RPMI8226 (cell line): ENCODE measurements at places on chromosomes 7 and 10.
A peak's percentile ranks its signal among the peaks of the same experiment; 100 is the strongest.

DNA sequence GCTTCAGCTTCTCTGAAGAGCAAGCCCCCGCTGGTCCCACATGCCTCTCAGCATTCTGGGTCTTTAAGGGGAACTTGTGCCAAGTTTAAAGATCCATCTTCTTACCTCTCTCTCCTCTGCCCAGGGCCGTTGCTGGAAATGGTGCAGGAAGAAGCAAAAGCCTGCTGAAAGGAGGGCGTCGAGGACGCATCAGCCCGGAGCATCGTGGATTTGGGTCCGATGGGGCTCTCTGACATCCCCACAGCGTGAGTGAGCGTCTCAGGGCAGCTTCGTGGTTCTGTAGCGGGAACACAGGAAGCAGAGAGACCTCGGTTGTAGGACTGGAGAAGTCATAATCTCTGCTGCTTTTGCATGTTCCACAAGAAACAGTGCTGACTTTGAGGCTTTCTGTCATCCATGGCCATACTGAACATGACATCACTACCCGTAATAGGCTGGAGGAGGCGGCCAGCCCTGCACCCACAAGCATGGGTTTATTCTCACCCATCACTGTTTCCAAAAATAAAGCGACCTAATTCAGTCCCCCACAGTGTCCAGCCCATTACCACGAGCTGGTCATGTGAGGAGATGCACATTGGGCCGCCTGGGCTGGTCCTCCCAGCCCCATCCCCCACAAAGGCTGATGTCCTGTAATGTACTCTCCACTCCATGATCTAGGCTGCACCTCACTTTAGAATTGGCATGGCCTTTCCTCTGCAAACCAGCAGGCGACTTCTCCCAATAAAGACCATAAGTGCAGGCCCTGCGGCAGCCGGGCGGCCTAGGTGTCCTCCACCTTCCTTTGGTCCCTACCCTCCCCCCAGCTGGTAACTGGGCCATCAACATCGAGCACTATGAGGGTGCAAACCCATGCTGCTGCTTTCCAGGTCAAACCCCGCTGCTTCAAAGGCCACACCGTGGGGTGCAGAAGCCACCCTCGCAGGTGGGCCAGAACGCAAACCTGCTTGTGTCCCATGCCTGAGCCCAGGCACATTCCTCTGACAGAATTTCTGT lies 276.9 kb downstream of the TNS3 start:
- DNase-seq: no peak

- DNase-seq: no peak
Observed at GRCh38 chr10:98338318-98338717, 70.3 kb upstream of the LOXL4 start.

GRCh38 chr7:13072014-13072413 lies 384.6 kb downstream of the ARL4A start:
- no peak for DNase-seq

GRCh38 chr7:109964780-109965179 lies 1126.1 kb upstream of the LRRN3 start:
- no peak for DNase-seq

GRCh38 chr10:55426138-55426537 lies 625.1 kb upstream of the PCDH15 start:
- no peak for DNase-seq

DNA sequence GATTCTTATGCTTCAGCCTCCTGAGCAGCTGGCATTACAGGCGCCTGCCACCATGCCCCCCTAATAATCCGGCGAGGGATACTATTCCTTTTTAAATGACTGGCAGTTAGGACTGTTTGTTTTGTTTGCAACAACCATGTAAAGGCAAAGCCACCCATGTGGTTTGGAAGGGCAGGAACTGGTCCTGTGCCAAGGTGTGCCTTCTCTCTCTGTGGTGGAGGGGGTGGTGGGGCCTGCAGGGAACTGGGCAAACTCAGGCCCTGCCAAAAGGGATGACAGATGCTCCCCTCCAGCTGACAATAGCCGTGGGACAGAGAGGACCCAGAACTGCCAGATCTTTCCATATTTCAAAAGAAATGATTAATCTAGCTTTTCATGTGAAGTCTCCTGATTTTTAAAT lies 23.5 kb upstream of the WAPL start:
- DNase-seq: peak; percentile 22

GRCh38 chr10:111973306-111973705 lies 210.3 kb downstream of the GPAM start:
- DNase-seq: no peak

DNA sequence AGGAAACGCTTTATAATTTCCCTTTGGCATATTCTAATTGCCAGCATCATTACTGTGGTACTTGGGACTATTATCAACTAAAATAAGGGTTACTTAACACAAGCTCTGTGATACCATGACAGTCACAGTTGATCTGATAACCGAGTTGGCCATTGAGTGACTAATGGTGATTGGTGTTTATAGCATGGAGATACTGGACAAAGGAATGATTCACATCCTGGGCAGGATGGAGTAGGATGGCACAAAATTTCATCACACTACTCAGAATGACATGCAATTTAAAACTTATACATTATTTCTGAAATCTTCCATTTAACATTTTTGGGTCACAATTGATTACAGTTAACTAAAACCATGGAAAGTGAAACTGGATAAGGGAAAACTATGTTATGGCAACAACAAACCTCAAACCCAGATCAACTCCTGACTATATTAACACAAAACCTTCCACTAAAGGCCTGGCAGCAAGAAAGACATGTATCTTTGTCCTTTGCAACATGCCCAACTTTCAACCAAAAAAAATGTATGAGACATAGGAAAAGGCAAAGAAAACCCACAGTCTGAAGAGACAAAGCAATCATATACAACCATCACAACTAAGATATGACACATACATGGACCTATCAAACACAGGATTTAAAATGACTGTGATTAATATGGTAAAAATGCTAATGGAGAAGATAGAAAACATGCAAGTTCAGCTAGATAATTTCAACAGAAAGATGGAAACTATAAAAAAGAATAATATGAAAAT lies 208.5 kb upstream of the NRP1 start:
- no peak for DNase-seq

- no peak for DNase-seq
Observed at GRCh38 chr10:86365346-86366032, 1.1 kb downstream of the GRID1 start.

DNA sequence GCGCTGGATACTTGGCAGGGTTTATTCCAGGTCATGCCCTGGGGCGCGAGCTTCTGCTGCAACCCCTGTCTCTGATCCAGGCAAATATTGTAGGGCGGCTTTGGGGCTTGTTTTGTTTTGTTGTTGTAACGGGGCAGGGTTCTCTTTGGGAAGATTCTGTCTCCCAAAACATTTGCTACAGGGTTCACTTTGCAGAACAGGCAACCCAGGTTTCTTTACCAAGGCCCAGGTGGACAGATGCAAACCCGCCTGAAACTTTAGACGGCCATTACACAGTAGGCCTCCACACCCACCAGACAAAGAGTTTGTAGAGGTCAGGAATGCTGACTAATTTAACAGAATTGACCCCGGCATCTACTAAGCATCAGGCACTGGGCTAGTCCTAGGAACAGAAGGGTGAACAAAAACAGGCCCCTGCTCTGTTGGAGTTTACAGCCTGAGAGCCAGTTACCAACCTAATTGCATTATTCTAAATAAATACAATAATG lies 567 bp upstream of the CDCA7L start:
- no peak for DNase-seq

GRCh38 chr7:1555813-1556543 lies at the start of gene TMEM184A:
TSS of gene TMEM184A (minus strand) at chr7:1556205. CDS start at chr7:1555484, 721 bp downstream.
- DNase-seq: peak; percentile 97

- DNase-seq: no peak
Observed at GRCh38 chr10:68171539-68172080, 60.3 kb downstream of the ATOH7 start.

- no peak for DNase-seq
Observed at GRCh38 chr10:84185526-84186175, 8.7 kb upstream of the CDHR1 start.

DNA sequence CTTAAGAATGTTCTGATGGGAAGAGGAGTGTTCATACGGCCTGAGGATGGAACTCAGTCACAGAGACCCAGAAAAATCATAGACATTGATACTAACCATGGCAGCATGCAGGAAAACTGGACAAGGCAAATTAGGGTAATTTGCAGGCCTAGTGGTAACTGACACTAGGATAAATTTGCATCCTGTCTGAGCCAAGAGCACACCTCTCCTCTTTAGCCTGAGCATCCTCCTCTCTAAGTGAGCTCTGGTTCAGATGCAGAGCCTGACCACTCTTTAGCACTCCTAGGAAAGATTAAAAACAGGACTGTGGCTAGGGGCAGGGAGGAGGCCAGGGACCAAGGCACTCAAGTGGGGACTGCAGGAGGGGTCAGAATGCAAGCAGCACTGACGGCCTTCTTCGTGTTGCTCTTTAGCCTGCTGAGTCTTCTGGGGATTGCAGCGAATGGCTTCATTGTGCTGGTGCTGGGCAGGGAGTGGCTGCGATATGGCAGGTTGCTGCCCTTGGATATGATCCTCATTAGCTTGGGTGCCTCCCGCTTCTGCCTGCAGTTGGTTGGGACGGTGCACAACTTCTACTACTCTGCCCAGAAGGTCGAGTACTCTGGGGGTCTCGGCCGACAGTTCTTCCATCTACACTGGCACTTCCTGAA lies at the start of gene TAS2R41:
TSS of gene TAS2R41 (plus strand) at position 373 of the 650 bp plus-strand sequence. CDS start at position 373, 0 bp downstream.
- DNase-seq: no peak

- no peak for DNase-seq
Observed at GRCh38 chr10:131824371-131825149, 76.2 kb upstream of the PPP2R2D start.

- DNase-seq: no peak
Observed at GRCh38 chr7:151774951-151775350, 102.0 kb downstream of the PRKAG2 start.

DNA sequence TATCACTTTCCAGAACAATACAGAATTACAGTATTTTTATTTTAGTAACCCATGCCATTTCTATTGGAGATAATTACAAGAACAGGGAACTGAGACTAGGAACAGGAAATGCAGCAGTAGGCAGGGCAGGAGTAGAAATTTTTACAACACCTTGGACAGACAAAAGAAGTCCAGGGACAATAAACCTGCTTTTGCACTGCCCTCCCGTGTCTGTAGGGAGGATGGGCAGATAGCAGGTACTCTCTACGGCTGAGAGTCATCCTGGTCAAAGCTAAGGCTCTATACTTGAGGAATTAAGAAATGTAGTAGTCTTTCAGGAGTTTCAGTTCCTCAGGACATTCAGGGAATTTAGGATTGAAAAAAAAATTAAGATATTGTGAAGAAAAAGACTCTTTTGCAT lies 63.4 kb downstream of the VAX1 start:
- DNase-seq: peak; percentile 24

GRCh38 chr7:111090846-111091245 lies at the start of gene LRRN3:
TSS of gene LRRN3 (plus strand) at chr7:111091127. CDS start at chr7:111122773, 31,646 bp downstream.
- no peak for DNase-seq

DNA sequence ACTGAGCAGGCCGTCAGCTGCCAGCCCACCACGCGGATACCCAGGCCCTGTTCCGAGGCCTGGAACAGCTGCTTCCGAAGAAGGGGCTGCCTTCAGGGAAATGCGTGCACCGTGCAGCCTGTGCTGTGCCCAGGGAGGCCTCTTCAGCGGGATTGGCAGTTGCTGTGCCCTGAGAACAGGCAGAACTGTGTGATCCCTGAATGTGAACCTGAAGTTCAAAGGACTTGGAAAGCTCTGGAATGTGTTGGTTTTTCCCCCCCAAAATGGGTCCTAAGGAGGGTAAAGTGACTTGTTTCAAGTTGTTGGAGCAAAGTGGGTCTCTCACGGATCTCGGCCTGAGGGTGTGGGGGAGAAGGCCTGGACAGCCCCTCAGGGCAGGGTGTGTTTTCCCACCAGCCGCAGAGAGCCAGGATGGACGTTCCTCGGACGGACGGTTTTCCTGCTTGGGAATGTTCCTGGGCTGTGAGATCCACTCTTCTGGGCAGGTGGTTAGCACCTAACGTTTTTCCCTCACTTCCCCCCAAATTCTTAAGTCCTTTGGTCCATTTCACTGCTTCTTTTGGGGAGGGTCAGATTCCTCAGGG lies 2.1 kb downstream of the SPRN start:
- DNase-seq: no peak

GRCh38 chr7:40221836-40222235 lies 87.0 kb downstream of the SUGCT start:
- no peak for DNase-seq

DNA sequence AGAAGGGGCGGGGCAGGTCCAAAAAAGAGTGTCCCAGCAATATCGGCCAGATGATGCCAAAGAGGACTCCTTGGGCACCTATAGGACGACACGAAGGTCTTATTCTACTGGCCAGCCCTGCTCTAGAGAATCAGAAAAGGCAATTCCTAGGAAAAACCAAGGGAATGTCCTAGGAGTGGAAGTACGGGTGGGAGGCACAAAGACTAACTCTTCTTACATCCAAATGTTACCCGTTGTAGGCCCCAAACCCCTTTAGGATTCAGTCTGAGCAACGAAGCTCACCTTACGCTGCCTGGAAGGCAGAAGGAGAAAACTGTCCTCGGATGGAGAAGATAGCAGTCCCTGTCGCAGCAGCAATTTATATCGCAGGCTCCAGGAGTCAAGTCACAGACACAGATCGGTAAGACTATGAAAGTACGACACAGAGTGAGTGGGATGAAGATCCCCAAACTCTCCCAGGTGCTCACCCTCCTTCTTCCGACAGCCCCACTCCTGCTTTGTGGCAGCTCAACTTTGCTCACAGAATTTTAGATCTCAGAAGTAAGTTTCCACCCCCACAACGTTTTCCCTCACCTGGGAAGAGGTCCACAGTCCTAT lies 558 bp downstream of the TCTN3 start:
- DNase-seq: peak; percentile 6

- peak; percentile 92 for DNase-seq
Observed at GRCh38 chr10:6929148-6929830, 349.2 kb upstream of the PRKCQ start.

DNA sequence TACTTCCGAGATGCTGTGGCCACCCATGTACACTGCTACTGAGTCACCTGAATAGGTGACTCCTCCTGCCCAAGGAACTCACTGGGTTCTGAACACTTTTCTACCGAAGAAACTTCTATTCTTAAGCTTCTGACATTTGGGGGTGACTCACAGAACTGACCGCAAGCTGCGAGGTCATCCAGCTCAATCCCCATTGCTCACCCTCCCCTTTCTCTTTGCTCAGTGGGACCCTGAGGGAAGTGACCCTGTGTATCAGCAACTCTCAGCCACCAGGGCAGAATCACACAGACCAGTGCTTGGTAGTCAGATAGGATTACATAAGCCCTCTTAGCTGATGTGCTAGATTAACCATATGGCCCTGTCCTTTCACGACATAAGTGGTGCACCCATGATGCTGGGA lies 46.3 kb downstream of the INSYN2A start:
- no peak for DNase-seq
